ENCODE measurements at places on chromosomes 7 and 10. TPM values are rescaled to one million over a fixed set of nuclear protein-coding genes. Genes with fewer than 3 reads are reported as not detected.

C10orf95 gene
- polyA plus RNA-seq = 0.05 TPM

EPHB6 gene
- polyA plus RNA-seq = 1.8 TPM

LIPA gene
- 63.2 TPM for polyA plus RNA-seq

C10orf88 gene
- 3.6 TPM for polyA plus RNA-seq

TAS2R5 gene
- 0.75 TPM for polyA plus RNA-seq

EGR2 gene
- polyA plus RNA-seq = 0.47 TPM

BPGM gene
- 17.4 TPM for polyA plus RNA-seq

AGAP5 gene
- polyA plus RNA-seq = 3.8 TPM

GPNMB gene
- polyA plus RNA-seq = 24.9 TPM

ACTL6B gene
- polyA plus RNA-seq = 0.67 TPM

POLR3A gene
- 14.1 TPM for polyA plus RNA-seq

CRHR2 gene
- not detected for polyA plus RNA-seq

GNGT1 gene
- polyA plus RNA-seq = 0.15 TPM

LRMDA gene
- 0.37 TPM for polyA plus RNA-seq

PITX3 gene
- not detected for polyA plus RNA-seq

KLF14 gene
- not detected for polyA plus RNA-seq

HOXA2 gene
- not detected for polyA plus RNA-seq

NME8 gene
- polyA plus RNA-seq = not detected

AQP1 gene
- polyA plus RNA-seq = 2.4 TPM

GRK5 gene
- 9.5 TPM for polyA plus RNA-seq

WIPF3 gene
- polyA plus RNA-seq = 0.02 TPM

CTBP2 gene
- 69.7 TPM for polyA plus RNA-seq

MSMB gene
- not detected for polyA plus RNA-seq

JCAD gene
- polyA plus RNA-seq = 25.7 TPM

NUTM2A gene
- polyA plus RNA-seq = 0.38 TPM

NOLC1 gene
- polyA plus RNA-seq = 71.8 TPM

AASS gene
- polyA plus RNA-seq = 1.2 TPM

RET gene
- polyA plus RNA-seq = 6.8 TPM

TMEM236 gene
- not detected for polyA plus RNA-seq

MAT1A gene
- polyA plus RNA-seq = 0.03 TPM

OR13A1 gene
- polyA plus RNA-seq = not detected

CYP2C18 gene
- not detected for polyA plus RNA-seq

PLXDC2 gene
- polyA plus RNA-seq = 2.5 TPM

EPDR1 gene
- 7.4 TPM for polyA plus RNA-seq

CARD11 gene
- polyA plus RNA-seq = not detected

MLXIPL gene
- 0.32 TPM for polyA plus RNA-seq

COL28A1 gene
- polyA plus RNA-seq = 0.08 TPM

ASB4 gene
- not detected for polyA plus RNA-seq

HOXA1 gene
- not detected for polyA plus RNA-seq

GDF10 gene
- not detected for polyA plus RNA-seq

ACSM6 gene
- not detected for polyA plus RNA-seq

KIF5B gene
- polyA plus RNA-seq = 15.7 TPM

STEAP2 gene
- 9.5 TPM for polyA plus RNA-seq

SPDYE11 gene
- polyA plus RNA-seq = not detected

TMEM184A gene
- polyA plus RNA-seq = 1.5 TPM

ASIC3 gene
- 4.5 TPM for polyA plus RNA-seq

GRM3 gene
- not detected for polyA plus RNA-seq

ERVW-1 gene
- not detected for polyA plus RNA-seq

COL13A1 gene
- polyA plus RNA-seq = 21.0 TPM

MEOX2 gene
- not detected for polyA plus RNA-seq

UCMA gene
- not detected for polyA plus RNA-seq

ANKRD1 gene
- polyA plus RNA-seq = 41.7 TPM

C7orf57 gene
- polyA plus RNA-seq = 0.41 TPM

CLRN3 gene
- 0.25 TPM for polyA plus RNA-seq
